ENCODE measurements at places on chromosomes 11 and 22. TPM values are rescaled to one million over a fixed set of nuclear protein-coding genes. Genes with fewer than 3 reads are reported as not detected.

IGSF9B gene
- total RNA-seq: 0.29 TPM

TRIM34 gene
- total RNA-seq: 11.3 TPM

BIK gene
- 0.76 TPM for total RNA-seq

ZC3H12C gene
- total RNA-seq: 18.6 TPM

TMEM45B gene
- total RNA-seq: 0.33 TPM

PRG2 gene
- not detected for total RNA-seq

UBXN1 gene
- 88.7 TPM for total RNA-seq

TP53AIP1 gene
- not detected for total RNA-seq

NCF4 gene
- total RNA-seq: not detected

CSTPP1 gene
- 23.4 TPM for total RNA-seq

PTDSS2 gene
- 37.9 TPM for total RNA-seq

OR51E2 gene
- not detected for total RNA-seq

All from vein endothelial cell (primary cell).